Activated gamma-delta T cell (primary cell): ENCODE measurements at places on chromosomes 1 and 21.

DNA sequence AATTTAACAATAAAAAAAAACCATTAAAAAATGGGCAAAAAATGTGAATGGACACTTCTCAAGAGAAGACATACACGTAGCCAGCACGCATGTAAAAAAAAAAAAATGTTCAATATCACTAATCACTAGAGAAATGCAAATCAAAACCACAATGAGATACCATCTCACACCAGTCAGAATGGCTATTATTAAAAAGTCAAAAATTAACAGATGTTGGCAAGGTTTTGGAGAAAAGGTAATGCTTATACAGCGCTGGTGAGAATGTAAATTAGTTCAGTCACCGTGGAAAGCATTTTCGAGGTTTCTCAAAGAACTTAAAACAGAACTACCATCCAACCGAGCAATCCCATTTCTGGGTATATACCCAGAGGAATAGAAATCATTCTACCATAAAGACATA, 1091.5 kb upstream of the B3GALT2 start:
- DNase-seq: no peak

GRCh38 chr1:100710906-100711682, 8.4 kb upstream of the VCAM1 start:
- no peak for DNase-seq

DNA sequence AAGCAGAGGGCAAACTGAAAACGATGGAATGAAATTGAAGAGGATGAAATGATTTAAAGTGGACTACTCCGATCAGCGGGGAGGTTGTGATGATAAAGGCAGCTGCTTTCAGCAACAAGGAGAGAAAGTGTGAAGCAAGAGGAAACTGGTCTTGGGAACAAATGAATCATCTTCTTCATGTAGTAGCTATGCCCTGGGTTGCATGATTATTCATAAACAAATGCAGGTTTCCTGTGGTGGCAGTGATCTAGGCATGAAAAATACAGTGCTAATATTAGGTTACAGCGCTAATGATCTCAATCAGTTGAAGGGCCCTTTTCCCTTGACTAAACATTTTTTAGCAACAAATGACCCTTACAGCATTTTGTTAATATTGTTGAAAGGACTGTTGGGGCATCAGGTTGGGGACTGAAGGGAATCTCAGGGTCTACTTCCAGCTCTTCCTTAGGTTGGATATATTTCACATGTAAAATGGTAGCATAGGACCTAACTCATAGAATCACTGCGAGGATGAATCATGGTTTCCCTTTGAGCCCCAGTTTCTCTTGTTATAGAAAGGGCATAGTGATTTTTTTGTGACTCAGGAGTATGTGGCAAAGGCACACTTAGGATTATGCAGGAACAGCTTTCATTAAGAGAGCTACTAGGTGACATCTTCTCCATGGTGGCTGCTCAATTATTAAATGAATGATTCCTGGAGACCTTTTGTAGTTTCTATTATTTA, 1.9 kb upstream of the ZFYVE9 start:
- no peak for DNase-seq

DNA sequence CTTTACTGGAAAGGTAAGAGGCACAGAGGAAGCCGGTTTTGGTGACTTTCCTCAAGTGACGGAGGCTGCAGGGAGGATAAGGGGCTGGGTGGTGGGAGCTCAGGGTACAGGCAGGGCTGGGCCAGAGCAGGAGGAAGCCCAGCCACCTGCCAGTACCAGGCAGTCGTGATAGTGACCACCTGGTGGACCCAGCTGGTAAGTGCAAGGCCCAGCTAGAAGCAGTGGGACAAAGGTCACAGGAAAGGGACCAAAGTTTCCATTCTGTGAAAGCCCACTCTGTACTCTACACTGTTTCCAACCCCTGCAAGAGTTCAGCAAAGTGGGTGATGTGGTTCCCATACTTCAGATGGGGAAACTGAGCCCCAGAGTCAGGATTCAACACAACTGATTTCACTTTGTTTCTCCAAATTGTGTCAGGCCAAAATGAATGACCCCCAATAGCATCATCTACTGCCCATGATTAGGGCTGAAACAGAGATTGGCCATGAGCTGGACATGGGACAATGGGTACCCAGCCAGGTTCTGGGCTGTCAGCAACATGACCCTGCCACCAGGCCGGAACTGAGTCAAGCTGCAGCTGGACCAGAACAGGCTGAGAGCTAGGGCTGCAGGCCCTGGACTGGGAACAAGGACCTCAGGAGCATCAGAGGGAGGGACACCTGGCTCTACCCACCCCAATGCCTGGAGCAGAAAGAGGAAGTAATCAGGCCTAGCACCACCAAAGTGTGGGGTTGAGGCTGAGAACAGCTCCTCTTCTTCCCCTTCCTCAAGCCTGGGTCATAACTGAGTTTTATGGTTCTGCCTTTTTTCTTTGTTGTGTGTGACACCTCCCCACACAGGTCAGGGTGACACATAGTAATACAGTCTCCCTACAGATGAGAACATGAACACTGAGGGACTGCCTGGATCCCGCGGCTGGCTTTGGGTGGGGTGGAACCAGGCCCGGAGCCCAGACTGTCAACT, 50.2 kb downstream of the KCNN3 start:
- no peak for DNase-seq

DNA sequence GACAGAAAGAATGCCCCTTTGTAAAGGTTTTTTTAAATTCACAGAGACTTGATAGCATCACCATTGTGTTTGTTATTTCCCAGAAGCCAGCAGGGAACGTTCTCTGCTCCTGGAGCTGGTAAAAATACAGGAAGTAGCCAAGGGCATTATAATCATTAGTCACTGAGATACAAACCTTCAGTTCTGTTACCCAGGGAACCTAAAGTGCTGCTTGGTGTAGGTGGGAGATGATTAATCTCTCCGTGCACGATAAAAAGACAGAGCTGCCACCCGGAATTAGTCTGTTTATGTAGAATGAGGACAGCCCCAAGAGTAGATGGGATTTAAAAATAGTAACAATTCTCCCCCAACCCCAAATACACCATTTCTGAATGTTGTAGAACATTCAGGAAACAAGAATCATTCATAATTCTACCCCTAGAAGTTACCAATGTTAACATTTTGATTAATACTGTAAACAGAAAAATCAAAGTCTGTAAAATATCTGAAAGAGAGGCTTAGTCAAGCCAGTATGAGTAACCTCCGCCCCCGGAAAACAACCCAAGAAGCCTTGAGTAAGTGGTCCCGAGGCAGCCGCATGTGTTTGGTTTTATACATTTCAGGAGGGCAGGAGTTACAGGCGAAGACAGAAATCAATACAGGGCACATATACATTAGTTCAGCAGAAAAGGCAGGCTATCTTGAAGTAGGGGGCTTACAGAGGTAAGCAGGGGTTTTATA, 45.3 kb upstream of the CTBS start:
- DNase-seq: no peak
